Fibroblast of mammary gland (primary cell): ENCODE measurements at places on chromosomes 13 and 19.

GRCh38 chr19:34269968-34270621 is 15.7 kb downstream of the GARRE1 start:
- DNase-seq, result peak; percentile 50

DNA sequence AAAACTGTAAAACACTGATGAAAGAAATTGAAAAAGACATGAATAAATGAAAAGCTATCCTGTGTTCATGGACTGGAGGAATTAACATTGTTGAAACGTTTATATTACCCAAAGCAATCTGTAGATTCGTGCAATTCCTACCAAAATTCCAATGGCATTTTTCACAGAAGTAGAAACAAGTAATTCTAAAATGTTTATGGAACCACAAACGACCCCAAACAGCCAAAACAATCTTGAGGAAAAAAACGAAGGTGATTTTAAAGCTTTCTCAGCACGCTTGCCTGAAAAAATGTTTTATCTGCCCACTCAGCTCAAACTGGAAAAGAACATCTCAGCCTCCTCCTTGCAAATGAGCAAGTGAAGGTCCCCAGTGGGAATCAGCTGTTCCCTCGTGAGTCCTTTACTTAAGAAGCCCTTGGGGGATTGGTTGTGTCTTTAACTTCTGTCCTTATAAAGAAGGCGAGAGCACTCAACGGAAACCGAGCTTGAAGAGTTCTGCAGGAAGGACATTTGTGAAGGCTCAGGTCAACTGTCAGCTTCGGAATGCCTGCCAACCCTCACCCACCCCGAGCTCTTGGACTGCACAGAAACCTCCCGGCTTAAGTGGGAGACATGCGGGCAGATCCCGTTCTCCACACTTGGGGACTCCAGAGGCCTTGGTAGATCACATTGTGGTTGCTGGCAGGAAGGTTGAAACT is 256.0 kb upstream of the IRS2 start:
- DNase-seq, result no peak

- no peak for DNase-seq
Measured at GRCh38 chr13:65555962-65556361, 1674.2 kb downstream of the PCDH9 start.

- DNase-seq, result peak; percentile 92
Measured at GRCh38 chr19:42108527-42109389, 23.5 kb downstream of the POU2F2 start.

DNA sequence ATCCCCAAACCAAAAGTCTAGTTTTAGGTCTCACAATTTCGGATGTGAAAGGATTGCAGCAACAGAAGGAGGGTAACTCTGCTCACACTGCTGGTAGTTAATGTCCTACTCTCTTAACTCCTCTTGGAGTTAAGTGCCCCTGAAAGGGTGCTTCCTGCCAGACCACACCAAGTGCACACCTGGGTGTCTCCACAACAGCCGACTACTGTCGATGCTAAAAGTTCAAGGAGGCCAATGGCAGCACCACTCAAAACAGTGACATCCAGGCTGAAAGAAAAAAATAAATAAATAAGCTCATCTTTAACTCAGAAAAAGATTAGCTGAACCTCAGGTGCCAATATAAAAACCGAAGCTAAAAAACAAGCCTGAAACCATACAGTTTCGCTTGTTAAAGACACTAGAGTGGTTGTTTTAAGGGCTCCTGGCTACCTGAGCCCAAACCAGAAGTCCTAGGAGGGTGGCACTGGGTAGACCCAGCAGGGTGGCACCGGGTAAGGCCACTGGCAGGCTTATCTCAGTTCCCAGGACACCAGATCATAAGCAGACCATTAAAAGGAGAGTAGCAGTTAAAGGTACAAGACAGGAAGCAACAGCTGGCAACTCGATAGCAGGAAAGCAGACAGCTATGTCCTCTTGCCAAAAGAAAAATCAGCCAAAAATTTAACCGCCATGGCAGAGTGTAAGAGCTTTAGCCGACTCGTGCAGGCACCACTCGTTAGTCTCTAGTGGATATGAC is 39.3 kb downstream of the BRD4 start:
- DNase-seq, result no peak

DNA sequence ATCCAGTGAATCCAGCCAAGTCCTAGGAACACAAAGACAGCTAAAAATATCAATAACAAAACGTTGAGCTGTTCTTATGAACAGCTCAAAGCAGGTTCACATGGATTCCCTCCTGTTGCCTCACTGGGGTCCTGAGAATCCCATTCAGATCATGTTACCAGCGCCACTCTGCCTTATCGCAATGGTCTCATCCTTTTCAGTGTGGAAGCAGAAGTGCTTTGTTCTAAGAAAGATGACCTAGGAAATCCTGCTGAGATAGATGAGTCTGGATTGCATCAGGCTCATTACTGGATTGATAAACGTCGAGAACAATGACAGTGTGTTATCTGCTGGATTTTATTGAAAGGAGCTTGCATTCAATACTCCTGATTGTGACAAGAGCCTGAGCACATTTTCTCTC is 87.0 kb downstream of the SLAIN1 start:
- no peak for DNase-seq

GRCh38 chr13:34671137-34671536 is 270.9 kb upstream of the NBEA start:
- no peak for DNase-seq
